ENCODE measurements at places on chromosomes 2 and 18.

DNA sequence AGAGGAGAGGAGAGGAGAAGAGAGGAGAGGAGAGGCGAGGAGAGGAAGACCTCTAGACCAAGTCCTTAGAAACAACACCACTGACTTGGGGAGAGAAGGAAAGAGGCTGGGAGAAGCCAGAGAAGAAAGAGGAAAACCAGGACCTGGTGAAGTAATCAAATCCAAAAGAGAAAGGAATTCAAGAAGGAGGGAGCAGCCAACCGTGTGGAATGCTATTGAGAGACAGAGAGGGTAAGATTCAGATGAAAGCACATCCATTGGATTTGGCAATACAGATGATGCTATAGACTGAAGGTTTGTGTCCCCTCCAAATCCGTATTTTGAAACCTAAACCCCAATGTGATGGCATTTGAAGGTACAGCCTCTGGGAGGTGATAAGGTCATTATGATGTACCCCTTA, 50.7 kb downstream of the GALNT14 start:
- DNase-seq, result no peak

- DNase-seq, result no peak
Observed at GRCh38 chr18:78519394-78520062, 460.1 kb upstream of the SALL3 start.

GRCh38 chr2:158656492-158657229, 138.5 kb upstream of the DAPL1 start:
- no peak for DNase-seq

GRCh38 chr18:3345452-3345851, 83.5 kb downstream of the MYL12B start:
- DNase-seq, result no peak

- no peak for DNase-seq
Observed at GRCh38 chr2:74037379-74037860, 52.7 kb downstream of the TET3 start.

DNA sequence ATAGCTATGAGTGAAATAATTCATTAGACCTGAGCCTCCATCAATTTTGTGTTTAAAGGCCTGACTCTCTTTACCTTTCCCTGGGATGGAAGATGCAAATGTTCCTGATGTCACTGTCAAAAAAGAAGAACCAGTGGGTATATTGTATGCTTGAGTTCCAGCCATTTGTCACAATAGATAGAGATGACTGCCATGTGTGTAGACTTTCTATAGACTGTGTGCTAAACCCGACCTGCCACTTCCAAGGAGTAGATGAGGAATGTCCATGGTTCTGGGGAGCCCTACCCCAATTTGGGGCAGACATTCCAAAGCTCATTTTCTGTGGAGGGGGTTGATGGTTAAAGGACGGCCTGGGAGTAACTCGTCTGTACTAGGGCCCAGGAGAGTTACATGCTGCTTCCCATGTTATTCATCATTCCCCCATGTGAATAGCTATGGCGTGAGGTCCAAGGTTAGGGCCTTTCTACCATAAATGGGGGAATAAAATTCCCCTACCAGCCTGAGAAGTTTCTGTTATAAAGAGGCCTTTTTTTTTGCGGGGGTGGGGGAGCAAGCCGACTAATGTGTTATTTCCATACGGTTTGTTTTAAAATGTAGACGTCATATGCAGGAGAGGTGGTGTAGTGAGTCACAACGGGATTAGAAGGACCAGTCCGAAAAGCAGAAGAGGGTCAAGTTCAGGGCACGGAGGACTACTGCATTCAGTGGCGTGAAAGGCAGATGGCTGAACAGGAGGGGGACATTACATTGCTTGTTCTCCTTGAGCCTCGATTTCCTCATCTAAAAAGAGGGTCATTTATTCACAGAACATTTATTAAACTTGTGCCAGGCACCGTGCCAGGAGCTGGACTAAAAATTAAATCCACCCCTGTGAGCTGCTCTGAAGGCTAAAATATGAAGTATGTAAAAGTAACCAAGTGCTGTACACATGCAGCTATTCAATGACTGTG, 24.0 kb downstream of the IL1B start:
- DNase-seq, result no peak

GRCh38 chr18:59993560-59993959, 93.8 kb downstream of the PMAIP1 start:
- no peak for DNase-seq

- no peak for DNase-seq
Observed at GRCh38 chr2:168998609-168999211, 32.4 kb downstream of the ABCB11 start.

GRCh38 chr2:164992818-164993217, 37.5 kb upstream of the SLC38A11 start:
- DNase-seq, result peak; percentile 25

DNA sequence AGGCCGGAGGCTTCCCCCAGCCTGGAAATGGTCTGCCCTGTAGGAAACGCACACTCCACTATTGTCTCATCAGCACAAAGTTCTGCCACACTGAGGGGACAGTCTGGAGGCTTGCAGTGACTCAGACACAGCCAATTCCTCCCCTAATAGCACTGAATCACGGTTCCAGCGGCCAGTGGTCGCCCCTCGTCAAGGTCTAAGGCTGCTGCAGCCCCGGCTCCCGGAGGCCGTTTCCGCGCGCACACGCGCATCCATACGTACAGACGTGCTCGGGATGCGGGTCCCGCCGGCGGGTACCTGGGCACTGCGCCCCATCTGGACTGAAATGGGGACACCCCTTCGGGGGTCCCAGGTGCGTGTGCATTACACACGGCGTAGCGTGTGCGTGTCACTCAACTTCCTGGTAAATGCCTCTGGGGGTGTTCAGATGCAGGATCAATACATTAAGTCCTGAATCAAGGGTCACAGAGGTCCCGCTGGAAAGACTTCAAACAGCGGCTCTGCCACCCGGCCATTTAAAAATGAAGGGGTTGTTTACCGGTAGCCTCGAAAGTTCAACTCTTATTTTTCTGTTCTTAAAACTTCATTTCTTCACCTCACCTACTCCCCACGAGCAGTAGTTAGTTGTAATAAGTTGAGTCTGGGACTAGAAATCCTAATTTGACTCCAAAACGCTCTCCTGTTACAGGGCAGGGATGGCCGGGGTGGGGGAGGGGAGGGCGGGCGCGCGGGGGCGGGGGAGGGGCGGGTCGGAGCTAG, 572 bp upstream of the ZNF516 start:
- DNase-seq, result peak; percentile 25

DNA sequence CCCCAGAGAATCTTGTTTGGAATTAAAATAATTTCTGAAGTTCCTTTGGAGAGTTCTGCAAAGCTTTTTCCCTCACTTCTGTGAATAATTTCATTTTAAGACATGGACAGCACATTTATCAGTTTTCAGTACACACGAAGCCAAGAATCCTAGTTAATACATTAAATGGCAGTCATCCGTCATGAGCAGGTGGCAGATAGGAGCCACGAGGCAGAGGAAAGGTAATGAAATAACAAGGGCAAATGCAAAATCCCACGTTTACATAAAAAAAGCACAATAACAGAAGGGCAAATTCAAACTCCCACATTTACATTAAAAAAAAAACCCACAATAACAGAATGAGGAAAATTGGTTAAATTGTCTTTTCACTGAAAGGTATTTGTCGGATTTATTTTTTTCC, 25.9 kb upstream of the SNTG2 start:
- DNase-seq, result no peak

DNA sequence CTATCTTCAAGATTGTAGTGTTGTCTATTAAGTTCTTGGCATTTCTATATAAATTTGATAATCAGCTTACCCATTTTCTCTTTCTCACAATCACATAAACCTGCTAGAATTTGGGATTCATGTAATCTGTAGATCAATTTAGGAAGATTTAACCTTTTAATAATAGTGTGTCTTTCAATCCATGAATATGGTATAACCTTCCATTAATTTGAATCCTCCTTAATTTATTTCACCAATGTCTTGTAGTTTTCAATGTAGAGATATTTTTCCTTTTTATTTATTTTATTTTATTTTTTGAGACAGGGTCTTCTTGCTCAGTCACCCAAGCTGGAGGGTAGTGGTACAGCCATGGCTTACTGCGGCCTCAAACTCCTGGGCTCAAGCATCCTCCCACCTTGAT, 20.2 kb downstream of the SANBR start:
- DNase-seq, result no peak

- no peak for DNase-seq
Observed at GRCh38 chr2:16105669-16106281, 165.4 kb downstream of the MYCN start.

- DNase-seq, result peak; percentile 15
Observed at GRCh38 chr2:108447947-108448677, 894 bp upstream of the GCC2 start.

GRCh38 chr2:10039658-10040410, 3.5 kb upstream of the KLF11 start:
- DNase-seq, result no peak

DNA sequence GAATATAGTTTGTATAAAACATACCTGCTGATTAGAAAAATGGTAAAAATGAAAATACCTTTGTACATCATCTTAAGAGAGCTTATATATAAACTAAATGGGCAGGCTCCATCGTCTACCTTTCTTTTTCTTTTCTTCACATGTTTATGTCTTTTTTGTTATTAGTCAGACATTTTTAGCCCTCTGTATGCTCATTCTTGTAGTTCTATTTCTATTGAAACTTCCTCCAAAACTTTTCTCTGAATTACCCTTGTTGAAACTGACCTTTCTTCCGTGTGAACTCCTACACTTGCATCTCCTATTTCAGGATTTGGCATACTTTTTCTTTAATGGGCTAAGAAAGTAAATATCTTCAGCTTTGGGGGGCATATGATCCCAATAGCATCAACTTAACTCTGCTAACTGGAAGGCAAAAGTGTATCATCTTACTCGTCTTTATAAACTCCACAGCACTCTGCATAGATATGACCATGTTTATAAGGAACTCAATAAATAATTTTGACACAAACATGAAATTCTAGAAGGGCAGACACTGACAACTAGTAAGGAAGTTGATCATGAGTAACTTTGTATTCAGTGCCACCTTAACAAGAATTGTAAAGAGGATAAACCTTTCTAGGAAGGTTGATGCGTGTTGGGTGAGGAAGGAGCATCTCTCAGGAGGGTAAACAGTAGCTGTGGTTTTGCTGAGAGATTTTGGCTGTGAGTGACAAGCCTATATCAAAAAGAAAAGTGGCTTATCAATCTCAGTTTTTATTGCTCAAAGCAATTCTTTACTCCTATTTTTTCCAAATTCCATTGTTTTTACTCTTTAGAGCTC, 127.6 kb downstream of the PIK3C3 start:
- DNase-seq, result no peak

- peak; percentile 39 for DNase-seq
Observed at GRCh38 chr2:135913727-135914365, 37.6 kb upstream of the MCM6 start.

- DNase-seq, result no peak
Observed at GRCh38 chr18:27665264-27665799, 480.2 kb upstream of the CHST9 start.

DNA sequence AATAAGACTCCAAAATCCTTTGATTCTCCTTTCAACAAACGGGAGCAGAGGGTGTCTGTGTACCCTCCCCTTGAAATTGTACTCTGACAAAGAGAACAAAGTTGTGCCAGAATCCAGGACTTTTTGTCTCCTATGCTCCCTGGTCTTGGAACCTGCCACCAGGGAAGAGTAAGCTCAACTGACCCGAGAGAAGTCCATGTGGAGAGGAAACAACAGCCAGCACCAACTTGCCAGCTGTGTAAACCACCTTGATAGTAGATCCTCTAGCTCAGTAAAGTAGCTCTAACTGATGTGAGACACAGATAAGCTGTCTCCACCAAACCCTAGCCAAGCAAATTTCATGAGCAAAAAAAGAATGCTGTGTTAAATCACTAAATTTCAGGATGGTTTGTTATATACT, 46.9 kb downstream of the LNPK start:
- DNase-seq, result no peak

DNA sequence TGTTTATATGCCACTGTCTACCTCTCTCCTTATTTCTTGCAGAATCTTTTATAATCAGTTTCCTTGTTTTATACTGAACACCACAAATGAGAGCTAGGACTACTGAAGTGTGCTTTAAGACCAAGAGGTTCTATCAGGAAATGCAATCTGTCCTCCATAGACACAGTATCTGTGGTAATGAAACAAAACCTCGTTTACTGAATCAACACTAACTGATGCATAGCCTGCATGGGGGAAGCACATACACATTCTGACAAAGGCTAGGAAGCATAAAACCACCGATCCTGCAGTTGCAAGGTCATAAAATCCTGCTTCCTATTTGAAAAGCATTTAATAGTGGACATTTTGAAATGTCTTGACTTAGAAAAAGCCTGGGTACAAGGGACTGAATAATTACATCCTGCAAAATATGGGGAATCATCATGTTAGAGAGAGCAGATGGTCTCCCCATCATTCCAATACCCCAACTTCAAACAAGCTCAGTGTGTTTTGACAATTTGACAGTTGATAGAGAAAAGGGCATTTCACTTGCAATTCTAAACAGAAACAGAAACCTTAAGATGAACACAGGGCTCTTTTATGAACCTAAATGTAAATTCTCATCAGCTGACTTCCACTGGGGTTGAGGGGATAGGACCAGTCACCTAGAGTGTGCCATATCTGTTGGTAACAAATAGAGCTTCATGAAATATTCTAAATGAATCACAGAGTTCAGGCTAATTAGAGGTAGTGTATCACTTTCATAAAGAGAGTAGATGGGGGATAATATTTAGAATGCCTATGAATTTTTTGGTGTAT, 1845.6 kb upstream of the PIK3C3 start:
- DNase-seq, result no peak

DNA sequence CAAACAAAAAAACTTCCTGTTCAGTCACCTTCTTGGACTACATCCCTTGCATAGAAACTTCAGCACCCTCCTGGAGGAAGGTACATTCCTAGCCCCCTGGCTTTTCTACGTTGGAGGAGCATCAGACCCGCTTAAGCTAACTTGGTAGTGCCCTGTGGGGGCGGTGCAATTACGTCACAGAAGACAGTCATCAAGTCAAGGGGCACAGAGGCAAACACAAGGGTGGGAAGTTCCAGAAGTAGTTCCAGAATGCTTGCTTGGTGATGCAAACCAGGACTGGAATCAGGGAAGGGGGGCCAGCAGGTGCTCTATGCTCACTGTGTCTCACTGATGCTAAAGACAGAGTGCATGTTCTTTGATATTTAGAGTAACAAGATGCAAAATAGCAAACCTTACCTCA, 15.2 kb upstream of the AGFG1 start:
- no peak for DNase-seq

DNA sequence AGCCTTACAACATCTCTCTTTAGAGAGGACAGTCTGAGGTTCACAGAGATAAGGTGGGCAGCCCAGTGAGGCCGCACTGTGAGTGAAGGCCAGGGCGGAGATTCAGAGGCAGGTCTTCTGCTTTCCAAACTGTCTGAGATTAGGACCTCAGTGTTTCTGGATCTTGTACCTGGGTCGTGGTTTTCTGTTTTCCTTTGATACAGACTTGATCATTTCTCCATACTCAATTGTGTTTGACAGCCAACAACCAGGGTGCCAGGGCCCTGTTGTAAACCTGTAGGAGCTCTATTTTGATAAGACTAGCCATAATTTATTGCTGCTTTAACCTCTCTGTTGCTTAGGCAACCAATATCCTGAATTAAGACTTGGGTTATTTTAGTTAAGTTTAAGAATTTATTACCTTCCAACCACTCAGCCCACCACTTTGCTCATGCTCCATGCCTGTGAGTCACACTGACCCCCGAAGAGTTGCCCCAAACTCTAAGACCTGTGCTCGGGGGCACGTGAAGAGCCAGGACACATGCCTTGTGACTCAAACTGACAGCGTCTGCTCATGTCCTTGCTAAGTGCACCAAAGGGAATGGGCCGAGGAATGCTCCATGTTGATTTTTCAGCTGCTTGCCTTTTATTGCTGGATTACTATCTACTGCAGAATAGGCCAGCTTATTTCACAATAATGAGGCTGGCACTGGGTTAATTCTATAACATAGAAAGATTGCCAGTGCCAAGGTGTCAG, 248.6 kb downstream of the BCL2 start:
- DNase-seq, result no peak

All from activated CD8-positive, alpha-beta memory T cell treated with anti-CD3 and anti-CD28 coated beads, Interleukin-2, amount 50 U/mL, for 4 hours (primary cell).